ENCODE measurements at places on chromosomes 16 and 17.

DNA sequence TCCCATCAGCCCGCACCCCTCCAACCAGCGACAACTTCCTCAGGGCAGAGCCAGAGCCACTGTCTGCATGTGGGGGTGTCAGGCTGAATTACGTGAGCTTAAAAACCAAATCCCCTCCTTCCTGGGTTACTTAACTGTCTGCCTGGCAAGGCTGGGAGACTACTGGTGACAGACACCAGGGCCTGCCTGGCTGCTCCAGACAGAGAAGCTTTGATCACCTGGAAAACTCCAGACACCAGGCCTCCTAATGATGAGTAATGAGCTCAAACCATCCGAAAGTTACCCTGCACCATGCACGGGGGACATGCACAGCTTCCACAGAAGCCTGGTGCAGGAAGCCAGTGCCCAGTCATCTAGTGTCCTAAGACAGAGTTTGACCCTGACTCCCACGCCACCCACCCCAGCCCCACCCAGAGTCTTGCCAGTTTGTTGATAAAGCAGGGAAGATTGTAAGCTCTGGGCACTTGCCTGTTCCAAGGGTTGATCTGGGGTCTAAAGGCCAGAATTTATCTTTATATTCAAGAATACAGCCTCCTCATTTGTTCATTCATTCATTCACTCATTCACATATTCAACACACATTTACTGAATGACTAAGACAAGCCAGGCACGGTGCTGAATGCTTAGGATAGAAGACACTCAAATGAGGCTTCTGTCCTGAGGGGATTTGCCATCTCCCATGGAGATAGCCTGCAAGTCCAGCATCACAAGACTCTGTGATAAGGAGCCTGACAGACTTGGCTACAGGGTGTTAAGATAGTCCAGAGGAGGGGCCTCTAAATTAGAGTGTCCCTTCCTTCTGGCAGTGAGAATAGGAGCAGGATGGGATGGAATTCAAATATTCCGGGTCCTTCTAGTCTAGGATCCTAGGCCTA lies 7.2 kb upstream of the CCDC182 start:
- peak; percentile 88 for DNase-seq

DNA sequence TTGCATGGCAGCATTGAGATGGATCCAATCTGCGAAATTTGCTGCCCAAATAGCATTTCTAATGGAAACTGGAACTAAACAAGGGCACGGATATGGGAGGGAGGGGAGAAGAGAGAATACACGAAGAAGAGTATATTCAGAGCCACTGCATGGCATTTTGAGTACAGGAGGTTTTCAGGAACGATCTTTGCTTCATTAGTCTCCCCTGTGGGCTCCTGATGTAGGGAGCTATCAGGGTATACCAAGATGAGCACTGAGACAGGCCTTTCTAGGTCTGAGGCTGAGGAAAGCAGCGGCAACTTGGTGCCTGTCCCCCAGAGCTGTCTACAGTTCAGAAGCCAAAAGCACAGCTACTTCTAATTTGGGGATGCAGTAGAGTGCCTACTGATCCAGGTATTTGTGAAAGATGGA lies 257.7 kb upstream of the PMFBP1 start:
- DNase-seq = no peak

- peak; percentile 1 for DNase-seq
These were observed 15.7 kb upstream of the GPR139 start for GRCh38 chr16:20089246-20089965.

- DNase-seq = no peak
These were observed 623.7 kb downstream of the CDH8 start for GRCh38 chr16:61412562-61412961.

DNA sequence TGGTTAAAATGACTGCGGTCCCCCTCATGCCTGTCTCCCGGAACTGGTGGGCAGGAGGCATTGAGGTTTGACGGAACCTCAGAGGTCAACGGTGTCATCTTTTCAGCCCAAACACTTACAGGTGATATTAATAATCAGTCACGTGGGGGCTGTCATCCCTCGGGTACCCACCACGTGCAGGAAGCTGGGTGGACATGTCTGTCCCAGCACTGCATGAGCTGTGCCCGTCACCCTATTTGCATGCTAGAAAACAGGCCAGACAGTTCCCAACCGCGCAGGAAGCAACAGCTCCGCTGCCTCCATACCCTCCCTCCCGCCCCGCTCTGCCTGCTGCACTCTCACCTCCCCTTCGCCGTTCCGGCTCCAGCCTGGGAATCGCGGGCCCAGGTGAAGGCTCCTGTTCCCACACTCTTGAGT lies 1.4 kb downstream of the SYNGR3 start:
- no peak for DNase-seq

DNA sequence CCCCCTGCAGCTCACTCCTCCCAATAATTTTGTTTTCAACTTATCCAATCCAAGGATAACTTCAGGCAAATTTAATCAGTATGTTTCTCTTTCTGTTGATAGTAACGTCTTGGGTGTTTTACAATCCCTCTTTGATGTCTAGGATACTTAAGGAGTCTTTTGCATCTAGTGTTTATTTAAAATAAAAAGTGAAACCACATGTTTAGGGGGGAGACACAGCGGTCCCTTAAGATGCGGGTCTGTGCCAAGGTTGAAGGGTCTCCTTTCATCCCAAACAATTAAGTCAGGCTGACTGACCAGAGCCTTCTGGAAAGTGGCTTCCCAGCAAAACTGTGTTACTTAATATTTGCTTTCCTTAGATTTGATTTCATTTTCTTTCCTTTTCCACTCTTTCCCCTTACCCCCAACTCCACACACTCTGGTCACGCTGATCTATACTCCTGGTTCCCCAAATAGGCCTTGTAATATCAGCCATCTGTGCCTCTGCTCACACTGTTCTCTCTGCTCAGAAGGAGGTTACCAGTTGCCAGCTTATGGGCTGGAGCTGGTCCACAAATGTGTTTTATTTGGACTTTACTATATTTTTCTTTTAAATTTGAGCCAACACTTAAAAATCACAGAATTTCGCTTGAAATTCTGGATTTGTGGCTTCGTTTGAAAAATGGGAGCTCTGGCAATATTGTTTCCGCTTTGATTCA lies 11.2 kb downstream of the ANKS4B start:
- DNase-seq = no peak

DNA sequence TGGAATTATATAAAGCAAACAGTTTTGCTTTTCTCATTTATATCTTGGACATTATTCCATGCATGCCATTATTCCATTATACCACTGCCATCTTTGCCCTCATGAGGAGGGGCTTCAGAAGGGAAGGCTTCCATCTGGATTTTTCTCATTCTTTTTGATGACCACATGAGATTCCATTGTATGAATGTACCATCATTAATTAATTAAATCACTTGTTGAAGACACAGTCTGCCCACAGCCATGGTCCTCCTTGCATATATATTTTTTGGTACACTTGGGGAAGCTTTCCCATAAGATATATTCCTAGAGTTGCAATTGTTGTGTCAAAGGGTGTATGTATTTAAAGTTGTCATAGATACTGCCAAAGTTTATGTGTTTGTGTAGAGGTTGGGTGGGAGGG lies 7.1 kb downstream of the ARL4D start:
- DNase-seq = no peak

DNA sequence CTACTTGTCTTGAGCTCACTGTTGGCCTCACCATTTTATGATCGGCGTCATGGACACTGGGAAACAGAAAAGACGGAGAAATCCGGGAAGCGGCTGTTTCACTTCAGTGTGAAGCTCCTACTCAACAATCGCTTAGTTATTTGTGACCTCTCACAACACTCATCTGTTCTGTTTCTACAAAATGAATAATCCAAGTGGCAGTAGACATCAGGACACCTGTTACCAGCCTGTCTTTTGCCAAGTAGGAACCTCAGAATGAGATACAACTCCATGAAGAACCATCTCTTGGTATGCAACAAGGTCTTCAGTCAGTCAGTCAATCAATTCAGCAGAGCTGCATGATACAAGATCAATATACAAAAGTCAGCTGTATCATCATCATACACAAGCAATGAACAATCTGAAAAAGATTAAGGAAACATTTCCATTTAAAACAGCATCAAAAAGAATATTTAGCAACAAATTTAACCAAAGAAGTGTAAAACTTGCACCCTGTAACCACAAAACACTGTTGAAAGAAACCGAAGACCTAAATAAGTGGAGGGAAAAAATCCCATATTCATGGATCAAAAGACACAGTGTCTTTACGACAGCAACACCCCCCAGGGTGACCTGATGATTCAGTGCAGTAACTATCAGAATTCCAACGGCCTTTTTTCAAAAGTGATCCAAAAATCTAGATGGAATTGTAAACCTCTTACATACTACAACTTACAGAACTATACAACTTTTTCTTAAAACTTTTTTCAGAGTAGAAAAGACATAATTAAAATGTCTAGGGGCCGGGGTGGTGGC lies 63.4 kb downstream of the ANKRD11 start:
- DNase-seq = no peak

- no peak for DNase-seq
These were observed 95.0 kb downstream of the FOXL1 start for GRCh38 chr16:86673090-86673955.
